ENCODE measurements at places on chromosomes 1 and 21. TPM values are rescaled to one million over a fixed set of nuclear protein-coding genes. Genes with fewer than 3 reads are reported as not detected.

GRCh38 chr1:209580577-209580976, 2.9 kb upstream of the CAMK1G start:
- peaks cover 4% of the 10 kb centered on the region for H3K4me1 ChIP-seq
- H3K4me3 ChIP-seq, result no peak overlapping the region
- H3K27ac ChIP-seq, result no peak overlapping the region
- H3K27me3 ChIP-seq, result peaks cover 22% of the 10 kb centered on the region
- no peak for DNase-seq
- H3K36me3 ChIP-seq, result no peaks in the 10 kb centered on the region

Gene OLIG2
- polyA plus RNA-seq, result not detected

GRCh38 chr1:209783386-209783785, 973 bp downstream of the C1orf74 start:
- no peak overlapping the region for H3K27ac ChIP-seq
- H3K4me1 ChIP-seq, result peaks cover 26% of the 10 kb centered on the region
- H3K27me3 ChIP-seq, result no peaks in the 10 kb centered on the region
- DNase-seq, result no peak

GRCh38 chr1:86522240-86522639, 24.6 kb upstream of the CLCA4 start:
- no peaks in the 10 kb centered on the region for H3K4me1 ChIP-seq
- H3K27ac ChIP-seq, result no peak overlapping the region
- no peaks in the 10 kb centered on the region for H3K36me3 ChIP-seq
- no peak overlapping the region for H3K4me3 ChIP-seq
- H3K27me3 ChIP-seq, result no peaks in the 10 kb centered on the region

Gene CLCA4
- 502 TPM for polyA plus RNA-seq

Gene ACTA1
- polyA plus RNA-seq, result 36.0 TPM

- H3K4me1 ChIP-seq, result no peaks in the 10 kb centered on the region
- no peak for DNase-seq
- H3K27me3 ChIP-seq, result no peaks in the 10 kb centered on the region
- H3K36me3 ChIP-seq, result no peaks in the 10 kb centered on the region
Measured at GRCh38 chr1:88612292-88612691, 71.8 kb upstream of the PKN2 start.

DNA sequence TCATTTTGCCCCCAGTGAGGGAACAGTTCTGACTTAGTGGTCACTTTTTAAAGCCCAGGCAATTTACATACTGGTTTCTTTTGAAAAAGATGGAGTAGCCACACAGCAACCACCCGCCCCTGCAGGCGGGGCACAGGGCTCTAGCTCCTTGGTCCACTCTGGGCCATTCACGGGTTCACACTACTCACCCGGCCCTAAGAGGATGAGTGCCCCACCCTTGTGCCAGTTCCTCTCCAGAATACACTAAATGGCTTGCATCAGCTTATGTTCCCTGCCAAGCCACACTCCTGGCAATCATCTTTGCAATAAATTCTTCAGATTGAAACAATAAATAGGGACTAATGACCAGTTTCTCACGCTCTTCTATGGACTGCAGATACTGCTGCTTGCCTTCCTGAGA, 15.7 kb upstream of the ATP13A2 start:
- peaks cover 66% of the 10 kb centered on the region for H3K36me3 ChIP-seq
- no peaks in the 10 kb centered on the region for H3K27me3 ChIP-seq
- H3K27ac ChIP-seq, result no peak overlapping the region
- no peaks in the 10 kb centered on the region for H3K4me1 ChIP-seq
- no peak overlapping the region for H3K4me3 ChIP-seq

GRCh38 chr1:245288796-245289195, 134.0 kb downstream of the KIF26B start:
- no peak overlapping the region for H3K27ac ChIP-seq
- no peak for DNase-seq
- H3K27me3 ChIP-seq, result no peaks in the 10 kb centered on the region
- peaks cover 10% of the 10 kb centered on the region for H3K4me1 ChIP-seq
- no peak overlapping the region for H3K4me3 ChIP-seq

GRCh38 chr1:168599641-168600040, 23.2 kb downstream of the XCL1 start:
- no peak overlapping the region for H3K27ac ChIP-seq
- H3K4me3 ChIP-seq, result no peak overlapping the region
- no peaks in the 10 kb centered on the region for H3K36me3 ChIP-seq
- no peak for DNase-seq
- H3K4me1 ChIP-seq, result peaks cover 17% of the 10 kb centered on the region
- no peaks in the 10 kb centered on the region for H3K27me3 ChIP-seq

DNA sequence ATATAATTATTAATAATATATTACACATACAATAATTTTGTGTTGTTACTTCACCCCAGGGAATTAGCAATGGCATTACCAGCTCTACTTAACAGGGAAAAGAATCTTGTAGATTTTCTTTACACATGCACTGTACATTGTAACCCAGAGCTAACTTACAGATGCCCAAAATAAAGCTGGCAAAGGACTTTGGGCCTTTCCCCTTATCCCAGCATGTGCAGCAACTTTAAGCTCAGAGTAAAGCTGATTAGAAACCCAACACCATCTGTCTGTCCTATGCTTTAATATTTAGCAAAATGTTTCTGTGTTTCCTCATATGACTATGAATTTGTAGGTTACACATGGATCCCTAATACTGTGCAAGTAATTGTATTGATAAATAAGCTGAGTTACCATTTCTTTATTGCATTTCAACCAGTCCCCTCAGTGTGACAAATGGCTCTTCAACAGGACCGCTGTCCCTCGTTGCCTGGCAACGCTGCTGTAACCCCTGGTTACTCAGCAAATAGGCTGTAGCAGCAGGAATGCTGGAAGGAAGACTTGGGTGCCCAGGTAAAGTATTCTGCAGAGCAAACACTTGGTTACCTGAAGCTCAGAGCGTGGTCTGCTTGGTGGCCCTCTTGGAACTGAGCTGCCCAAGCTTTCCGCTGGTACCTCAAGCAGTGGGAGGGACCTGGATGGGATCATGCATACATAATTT, at the start of gene USH2A:
USH2A (minus strand) TSS at position 628 of the 700 bp plus-strand sequence. CDS start 1,112 bp downstream, outside the sequence.
- no peak within 1 kb of the TSS for H3K4me3 ChIP-seq
- no peaks in the 10 kb centered on the region for H3K27me3 ChIP-seq
- no peaks in the 10 kb centered on the region for H3K4me1 ChIP-seq
- H3K36me3 ChIP-seq, result no peaks in the 10 kb centered on the region

DNA sequence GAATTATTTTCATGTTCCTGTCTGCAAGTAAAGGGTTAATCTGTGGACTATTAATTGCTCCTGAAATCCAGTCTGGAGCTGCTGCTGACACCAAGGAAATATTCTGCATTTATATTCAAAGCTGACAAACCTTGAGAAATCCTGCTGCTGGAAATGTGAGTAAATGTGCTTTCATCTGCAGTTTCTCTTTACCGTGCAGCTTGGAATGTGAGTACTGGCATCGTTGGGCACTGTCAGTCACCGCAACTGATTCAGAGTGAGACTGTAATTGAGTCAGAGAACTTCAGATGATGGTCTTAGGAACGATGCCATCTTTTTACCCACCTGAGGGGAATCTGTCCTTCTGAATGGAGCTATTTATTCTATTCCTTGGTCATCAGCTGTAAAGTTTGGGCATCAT, 420.6 kb downstream of the SIPA1L2 start:
- DNase-seq, result no peak
- H3K4me1 ChIP-seq, result no peaks in the 10 kb centered on the region
- no peaks in the 10 kb centered on the region for H3K36me3 ChIP-seq
- H3K27ac ChIP-seq, result no peak overlapping the region
- no peaks in the 10 kb centered on the region for H3K27me3 ChIP-seq

GRCh38 chr1:180617774-180618395, 13.9 kb upstream of the XPR1 start:
- H3K36me3 ChIP-seq, result no peaks in the 10 kb centered on the region
- H3K27ac ChIP-seq, result no peak overlapping the region
- no peak for DNase-seq
- H3K4me1 ChIP-seq, result no peaks in the 10 kb centered on the region

Gene LRRC8C
- 0.69 TPM for polyA plus RNA-seq

GRCh38 chr1:2607641-2608091, 21.1 kb downstream of the PRXL2B start:
- no peak overlapping the region for H3K27ac ChIP-seq
- H3K4me3 ChIP-seq, result no peak overlapping the region
- DNase-seq, result peak; percentile 82
- no peaks in the 10 kb centered on the region for H3K36me3 ChIP-seq
- peaks cover 8% of the 10 kb centered on the region for H3K4me1 ChIP-seq

DNA sequence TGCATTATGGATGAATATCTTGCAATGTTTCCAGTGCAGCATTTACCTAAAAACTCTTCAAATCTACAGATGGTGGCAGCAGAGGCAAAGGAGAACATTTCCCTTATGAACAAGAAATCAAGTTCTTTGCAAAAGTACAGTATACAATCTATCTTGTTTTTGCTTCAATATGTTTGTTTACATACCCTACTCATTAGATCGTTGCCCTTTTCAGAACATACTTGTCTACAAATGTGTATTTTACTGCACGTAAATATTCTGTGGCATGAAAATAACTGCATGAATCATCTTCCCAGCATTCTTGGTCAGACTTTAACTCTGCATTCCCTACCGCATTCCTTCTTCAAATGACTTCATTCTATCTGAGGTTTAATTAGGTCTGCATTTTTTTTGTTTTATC, 212.7 kb downstream of the ZP4 start:
- H3K36me3 ChIP-seq, result no peaks in the 10 kb centered on the region
- DNase-seq, result no peak
- no peak overlapping the region for H3K27ac ChIP-seq
- no peaks in the 10 kb centered on the region for H3K4me1 ChIP-seq
- no peaks in the 10 kb centered on the region for H3K27me3 ChIP-seq

DNA sequence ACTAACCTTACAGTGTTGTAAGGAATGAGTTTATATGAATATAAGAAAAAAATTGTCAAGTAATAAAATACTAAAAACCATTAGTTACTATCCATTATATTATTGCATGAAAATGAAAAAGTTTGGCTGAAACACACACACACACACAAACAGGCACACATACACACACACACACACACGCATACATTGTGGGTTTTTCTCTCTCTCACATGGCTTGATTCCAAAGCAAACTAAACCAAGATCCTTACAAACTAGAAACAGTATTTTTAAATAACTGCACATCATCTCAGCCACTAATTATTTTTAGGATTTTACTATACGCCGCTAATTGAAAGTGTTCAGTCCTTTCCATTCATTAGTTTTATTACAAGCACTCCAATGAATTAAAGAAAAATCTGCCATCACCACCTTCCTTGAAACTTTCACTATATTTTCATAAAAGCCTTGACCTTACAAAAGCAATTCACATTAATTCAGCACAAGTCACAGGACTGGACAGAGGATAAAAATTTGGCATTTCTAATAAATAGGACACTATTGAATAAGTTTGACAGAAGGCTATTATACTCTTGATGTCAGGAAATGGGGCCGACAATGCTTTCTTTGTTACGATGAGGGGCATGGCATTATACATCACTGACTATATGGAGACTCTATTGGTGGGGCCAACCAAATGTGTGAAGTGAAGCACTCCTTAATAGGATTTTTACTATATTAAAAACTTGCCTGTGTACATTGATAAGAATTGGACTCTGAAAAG, 187.0 kb upstream of the ESRRG start:
- H3K4me3 ChIP-seq, result no peak overlapping the region
- no peak overlapping the region for H3K27ac ChIP-seq
- no peaks in the 10 kb centered on the region for H3K36me3 ChIP-seq
- no peak for DNase-seq

DNA sequence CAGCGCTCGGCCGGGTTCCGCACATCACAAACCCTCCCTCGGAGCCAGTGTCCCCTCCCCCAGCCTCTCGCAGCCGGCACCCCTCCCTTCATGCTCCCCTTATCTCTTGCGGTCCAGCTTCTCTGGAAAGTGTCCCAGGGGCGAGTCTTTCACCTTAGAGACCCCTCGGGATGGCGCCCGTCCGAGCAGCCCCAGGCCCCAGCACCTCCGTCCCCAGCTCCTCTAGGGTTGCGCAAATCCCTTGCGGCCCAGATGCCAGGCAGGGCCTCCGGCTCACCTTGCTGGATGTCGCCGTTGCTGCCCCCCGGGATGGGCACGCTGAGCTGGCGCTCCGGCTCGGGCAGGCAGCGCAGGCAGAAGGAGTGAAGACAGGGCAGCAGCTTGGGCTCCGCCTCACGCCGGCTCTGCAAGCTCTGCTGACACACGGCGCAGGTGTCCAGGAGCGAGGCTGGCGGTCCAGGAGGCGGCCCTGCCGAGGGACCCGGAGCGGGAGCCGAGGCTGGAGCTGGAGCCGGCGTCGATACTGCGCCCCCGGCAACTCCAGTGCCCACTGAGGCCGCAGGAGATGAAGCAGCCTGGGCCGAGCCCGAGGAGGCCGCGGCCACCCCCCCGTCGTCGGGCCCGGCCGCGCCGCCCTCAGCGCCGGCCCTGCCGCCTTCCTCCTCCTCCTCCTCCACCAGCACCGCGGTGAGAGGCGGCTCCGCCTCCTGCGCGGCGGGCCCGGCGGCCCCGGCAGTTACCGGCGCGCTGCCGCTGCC, 550 bp downstream of the TRIM33 start:
- peak; percentile 72 for DNase-seq
- no peaks in the 10 kb centered on the region for H3K27me3 ChIP-seq
- H3K36me3 ChIP-seq, result no peaks in the 10 kb centered on the region
- peak overlapping the region; percentile 98 for H3K27ac ChIP-seq
- peak overlapping the region; percentile 85 for H3K4me3 ChIP-seq
- H3K4me1 ChIP-seq, result no peaks in the 10 kb centered on the region

GRCh38 chr1:160326418-160326817, 16.6 kb downstream of the COPA start:
- H3K27ac ChIP-seq, result no peak overlapping the region
- no peaks in the 10 kb centered on the region for H3K27me3 ChIP-seq
- DNase-seq, result no peak
- H3K36me3 ChIP-seq, result peaks cover 48% of the 10 kb centered on the region

- H3K36me3 ChIP-seq, result no peaks in the 10 kb centered on the region
- no peak for DNase-seq
- no peak overlapping the region for H3K27ac ChIP-seq
Measured at GRCh38 chr1:229664133-229664689, 38.2 kb downstream of the URB2 start.

GRCh38 chr1:153422450-153423068, 6.2 kb downstream of the S100A7A start:
- no peaks in the 10 kb centered on the region for H3K27me3 ChIP-seq
- H3K27ac ChIP-seq, result no peak overlapping the region
- H3K4me1 ChIP-seq, result no peaks in the 10 kb centered on the region
- H3K4me3 ChIP-seq, result no peak overlapping the region

DNA sequence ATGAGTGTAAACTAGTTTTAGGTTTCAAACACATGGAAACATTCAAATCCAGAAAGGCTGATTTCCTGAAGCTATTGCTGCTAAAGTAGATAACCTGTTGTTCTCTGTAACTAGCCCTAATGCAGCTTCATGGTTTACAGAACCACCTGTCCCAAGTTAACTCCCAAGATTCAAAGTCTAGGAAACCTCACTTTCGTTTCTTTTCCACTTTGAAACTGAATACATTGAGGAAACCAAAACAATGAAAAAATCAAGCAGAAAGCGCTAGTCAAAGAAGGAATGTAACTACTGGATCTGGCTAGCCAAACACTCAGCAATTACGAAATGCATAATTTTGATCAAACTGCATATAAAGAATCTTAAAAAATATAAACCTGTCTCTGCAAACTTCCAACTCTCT, 17.8 kb downstream of the SLC16A1 start:
- H3K4me1 ChIP-seq, result no peaks in the 10 kb centered on the region
- peak overlapping the region; percentile 42 for H3K27ac ChIP-seq
- DNase-seq, result no peak
- no peaks in the 10 kb centered on the region for H3K36me3 ChIP-seq
- no peaks in the 10 kb centered on the region for H3K27me3 ChIP-seq

All from sigmoid colon (tissue), 7 donors.